ENCODE measurements at places on chromosomes 13 and 19.

- peak; percentile 2 for DNase-seq
Observed at GRCh38 chr19:16200038-16201010, 2.6 kb downstream of the AP1M1 start.

DNA sequence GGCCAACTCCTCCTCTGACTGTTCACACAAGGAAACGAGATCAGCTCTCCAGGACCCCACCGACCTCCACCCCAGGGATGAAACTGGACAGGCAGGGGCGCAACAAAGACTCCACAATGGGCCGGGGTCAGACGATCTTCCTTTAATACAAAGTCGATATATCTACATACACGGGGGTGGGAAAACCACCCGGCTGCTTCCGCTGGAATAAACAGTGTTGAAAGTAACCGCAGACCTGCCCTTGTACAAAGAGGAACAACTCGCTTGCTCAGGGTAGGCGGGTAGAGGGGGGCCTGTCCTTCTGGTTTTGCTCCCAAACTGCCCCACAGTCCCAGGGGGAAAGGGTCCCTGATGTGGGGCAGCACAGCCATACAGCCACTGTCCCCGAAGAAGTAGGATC is 135.2 kb downstream of the PTPRS start:
- DNase-seq, result no peak

DNA sequence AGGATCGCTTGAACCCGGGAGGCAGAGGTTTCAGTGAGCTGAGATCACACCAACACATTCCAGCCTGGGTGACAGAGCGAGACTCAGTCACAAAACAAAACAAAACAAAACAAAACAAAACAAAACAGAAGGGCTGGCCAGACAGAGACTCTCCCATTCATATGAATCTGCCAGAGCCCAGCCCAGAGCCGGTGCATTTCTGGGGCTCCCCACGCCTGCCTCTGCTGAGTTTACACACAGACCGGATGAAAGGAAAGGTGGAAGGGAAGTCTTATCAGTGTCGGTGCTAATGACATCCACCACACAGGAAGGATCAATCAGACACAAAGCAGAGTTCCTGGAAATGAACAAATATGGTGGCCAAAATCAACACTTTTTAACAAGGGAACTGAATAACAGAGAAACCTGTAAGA is 6.8 kb downstream of the TRAPPC6A start:
- no peak for DNase-seq

DNA sequence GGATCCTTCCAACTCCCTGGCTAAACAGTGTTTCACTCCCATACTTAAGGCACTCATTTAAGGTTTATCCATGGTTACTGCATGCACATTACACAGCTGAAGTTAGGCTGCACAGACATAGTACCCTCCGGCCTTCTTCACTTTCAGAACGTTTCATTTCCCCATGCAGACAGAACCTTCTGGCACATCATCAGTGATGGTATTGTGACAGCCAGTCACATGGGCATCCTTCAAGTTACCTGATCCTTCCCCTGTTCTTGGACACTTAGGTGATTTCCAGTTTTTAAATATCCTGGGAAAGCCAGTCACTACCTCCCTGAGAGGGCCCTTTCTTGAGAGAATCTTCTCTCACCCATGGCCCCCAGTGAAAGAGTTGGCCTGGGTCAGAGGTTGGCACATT is 9.1 kb downstream of the SMIM7 start:
- DNase-seq, result no peak

DNA sequence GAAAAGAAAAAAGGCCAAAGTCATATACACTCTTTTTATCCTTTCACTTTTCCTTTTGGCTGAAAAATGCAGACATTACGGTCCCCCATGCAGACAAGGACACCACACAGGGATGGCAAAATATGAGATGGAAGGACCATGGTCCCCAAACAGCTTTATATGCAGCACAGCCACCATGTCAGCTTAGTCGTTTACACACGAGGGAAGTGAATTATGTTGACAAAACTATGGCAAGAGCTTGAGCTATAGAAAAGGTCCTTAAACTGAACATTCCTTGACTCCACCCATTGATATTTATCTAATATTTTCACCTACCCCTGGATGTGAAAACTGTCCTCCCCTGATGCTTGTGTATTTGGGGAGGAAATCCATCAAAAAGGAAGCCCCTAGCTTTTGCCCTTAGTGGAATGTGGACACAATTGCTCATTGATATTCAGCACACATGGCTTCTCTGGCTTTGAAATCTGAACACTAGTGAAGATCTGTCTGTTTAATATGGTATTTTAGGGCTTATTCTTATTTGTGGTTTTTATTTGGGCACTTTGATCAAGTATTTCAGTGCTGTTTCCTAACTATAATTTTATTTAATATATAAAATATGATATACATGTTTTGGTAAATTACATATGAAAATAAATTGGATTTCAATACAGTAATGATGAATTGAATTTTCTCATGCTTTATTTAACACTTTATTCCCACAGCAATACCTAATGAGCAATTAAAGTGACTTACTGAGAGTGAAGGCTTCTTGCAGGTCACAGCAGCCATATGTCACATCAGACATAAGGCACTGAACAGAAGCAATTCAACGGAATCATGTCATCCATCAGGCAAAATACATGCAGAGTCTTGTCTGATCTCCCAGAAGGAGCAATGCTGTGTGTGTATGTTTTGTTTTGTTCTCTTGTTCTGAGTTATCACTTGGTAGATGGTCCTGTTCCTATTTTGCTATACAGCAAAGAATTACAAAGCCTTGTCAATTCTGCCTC is 6.8 kb upstream of the GTF2F2 start:
- DNase-seq, result no peak

- peak; percentile 87 for DNase-seq
Observed at GRCh38 chr19:17327654-17328516, 6.8 kb downstream of the ANO8 start.

- no peak for DNase-seq
Observed at GRCh38 chr19:10817291-10818038, 18.5 kb downstream of the TMED1 start.

GRCh38 chr19:55368701-55369563 is 1.3 kb downstream of the IL11 start:
- no peak for DNase-seq

DNA sequence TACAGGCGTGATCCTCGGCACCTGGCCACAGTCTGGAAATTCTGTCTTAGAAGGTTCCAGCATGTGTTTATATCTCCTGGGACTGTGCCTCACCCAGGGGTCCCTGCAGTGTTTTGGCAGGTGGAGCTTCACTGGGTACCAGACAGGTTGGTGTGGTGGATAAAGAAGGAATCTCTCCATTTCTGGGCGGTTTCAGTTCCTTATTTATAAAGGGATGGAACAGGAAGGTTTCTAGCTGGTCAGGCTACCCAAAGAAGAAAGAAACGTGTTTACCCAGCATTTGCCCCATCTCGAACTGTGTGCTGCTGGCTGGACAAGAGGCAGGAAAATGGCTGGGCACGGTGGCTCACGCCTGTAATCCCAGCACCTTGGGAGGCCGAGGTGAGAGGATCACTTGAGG is 9.8 kb downstream of the PNPLA6 start:
- DNase-seq, result no peak

DNA sequence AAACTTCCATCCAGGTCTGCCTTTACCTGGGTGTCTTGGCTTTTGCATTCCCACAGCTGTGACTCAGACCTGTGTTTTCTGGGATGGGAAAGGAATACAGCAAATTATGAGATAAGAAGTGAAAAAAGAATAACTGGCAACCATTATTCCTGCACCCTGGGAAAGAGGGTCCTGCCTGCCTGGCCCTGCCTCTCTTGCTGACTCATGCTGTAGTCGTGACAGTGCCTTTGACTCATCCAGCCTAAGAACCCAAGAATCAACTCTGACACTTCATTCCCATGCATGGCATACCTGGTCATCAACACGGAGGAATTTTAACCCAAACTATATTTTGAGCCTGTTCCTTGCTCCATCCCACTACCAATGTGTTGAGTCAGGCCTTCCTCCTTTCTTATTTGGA is 185.4 kb upstream of the SERP2 start:
- DNase-seq, result no peak

DNA sequence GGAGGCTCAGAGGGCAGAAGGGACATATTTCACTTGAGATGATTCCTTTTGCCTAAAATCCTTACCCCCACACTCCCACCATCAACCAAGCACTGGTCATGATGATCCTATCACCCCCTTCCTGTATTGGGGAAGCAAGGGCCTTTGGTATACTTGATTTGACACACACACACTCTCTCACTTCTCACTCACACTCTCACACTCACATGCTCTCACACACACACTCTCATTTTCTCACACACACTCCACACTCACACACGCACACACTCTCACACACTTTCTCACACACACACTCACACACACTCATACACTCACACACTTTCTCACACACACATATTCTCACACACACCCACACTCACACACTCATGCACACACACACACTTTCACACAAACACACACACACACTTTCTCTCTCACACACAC is 8.6 kb downstream of the RGCC start:
- DNase-seq, result no peak

DNA sequence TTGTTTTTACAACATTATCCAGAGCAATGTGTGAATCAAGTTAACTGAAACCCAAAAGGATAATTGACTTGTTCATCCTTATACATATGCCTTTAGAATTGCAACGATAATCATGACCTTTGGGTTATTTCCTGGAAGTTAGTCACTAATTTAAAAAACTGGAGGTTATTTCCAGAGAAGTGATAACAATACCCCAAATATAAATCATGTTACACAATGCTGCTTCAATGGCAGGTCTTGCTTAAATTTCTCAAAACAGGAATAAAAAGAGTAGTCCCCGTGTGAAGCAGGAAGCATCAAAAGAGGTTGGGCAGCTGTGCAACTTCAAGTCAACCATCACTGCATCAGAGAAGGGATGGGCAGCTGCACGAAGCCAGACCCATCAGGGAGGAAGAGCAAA is 134.4 kb downstream of the EFNB2 start:
- no peak for DNase-seq

DNA sequence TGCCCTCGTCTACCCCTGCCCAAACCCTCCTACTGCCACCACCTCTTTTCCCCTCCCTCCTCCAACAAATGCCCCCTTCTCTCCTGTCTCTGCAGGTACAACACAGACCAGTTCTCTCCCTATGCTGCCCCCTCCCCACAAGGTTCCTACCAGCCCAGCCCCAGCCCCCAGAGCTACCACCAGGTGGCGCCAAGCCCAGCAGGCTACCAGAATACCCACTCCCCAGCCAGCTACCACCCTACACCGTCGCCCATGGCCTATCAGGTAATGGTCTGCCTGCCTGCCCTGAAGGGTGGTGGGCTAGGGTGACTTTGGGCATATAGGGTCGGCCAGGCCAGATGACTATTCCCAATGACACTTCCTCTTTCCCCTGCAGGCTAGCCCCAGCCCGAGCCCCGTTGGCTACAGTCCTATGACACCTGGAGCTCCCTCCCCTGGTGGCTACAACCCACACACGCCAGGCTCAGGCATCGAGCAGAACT is 6.5 kb upstream of the TIMM50 start:
- peak; percentile 82 for DNase-seq

GRCh38 chr13:86020351-86021002 is 221.3 kb upstream of the SLITRK6 start:
- peak; percentile 19 for DNase-seq

DNA sequence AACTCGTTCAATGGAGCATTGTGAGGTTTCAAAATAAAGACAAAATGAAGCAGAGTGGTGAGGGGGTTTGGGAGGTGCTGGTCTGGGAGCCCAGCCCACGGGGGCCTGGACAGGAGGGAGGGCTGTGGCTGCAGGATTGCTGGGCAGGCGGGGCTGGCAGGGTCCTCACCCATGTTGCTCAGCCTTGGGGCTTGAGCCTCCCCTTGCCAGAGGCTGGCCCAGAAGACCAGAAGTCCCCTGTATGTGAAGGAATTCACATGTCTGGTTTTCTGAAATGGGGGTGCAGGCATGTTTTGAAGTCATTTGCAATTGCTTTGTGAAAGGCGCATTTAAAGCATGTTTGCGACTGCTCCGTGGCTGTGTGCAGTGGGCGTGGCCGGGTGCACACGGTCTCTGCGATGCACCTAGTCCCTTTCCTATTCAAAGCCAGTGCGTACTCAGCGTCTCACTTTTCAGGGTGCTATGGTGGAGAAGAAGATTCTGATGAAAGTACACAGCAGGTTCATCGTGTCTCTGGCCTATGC is 2.3 kb downstream of the GRK1 start:
- DNase-seq, result no peak

DNA sequence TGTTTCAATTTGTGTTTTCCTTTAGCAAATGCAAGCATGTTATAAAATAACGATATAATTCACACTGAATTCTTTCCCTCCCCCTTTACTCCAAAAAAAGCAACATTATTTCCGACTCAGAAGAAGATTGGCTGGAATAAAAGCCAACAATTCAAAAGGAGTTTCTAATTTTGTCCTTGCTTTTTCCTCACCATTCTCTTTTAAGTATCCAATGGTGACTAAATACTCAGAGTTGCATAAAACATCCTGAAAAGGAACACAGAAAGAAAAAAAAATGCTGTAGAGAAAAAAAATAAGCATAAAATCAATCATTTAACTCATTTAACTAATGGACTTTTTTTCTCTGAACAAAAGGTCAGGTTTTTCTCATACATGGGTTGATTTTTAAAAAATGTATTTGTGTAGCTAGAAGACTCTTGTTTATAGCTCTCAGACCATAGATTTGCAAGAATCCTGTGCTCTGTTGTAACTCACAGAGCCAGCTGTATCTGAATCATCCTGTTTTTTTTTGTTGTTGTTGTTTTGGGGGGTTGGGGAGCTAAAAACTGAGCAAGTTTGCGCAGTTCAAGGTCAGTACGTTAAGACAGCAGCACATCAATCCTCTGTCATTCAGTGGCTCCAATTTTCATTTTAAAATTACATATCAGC is 108.1 kb downstream of the PCDH17 start:
- no peak for DNase-seq

DNA sequence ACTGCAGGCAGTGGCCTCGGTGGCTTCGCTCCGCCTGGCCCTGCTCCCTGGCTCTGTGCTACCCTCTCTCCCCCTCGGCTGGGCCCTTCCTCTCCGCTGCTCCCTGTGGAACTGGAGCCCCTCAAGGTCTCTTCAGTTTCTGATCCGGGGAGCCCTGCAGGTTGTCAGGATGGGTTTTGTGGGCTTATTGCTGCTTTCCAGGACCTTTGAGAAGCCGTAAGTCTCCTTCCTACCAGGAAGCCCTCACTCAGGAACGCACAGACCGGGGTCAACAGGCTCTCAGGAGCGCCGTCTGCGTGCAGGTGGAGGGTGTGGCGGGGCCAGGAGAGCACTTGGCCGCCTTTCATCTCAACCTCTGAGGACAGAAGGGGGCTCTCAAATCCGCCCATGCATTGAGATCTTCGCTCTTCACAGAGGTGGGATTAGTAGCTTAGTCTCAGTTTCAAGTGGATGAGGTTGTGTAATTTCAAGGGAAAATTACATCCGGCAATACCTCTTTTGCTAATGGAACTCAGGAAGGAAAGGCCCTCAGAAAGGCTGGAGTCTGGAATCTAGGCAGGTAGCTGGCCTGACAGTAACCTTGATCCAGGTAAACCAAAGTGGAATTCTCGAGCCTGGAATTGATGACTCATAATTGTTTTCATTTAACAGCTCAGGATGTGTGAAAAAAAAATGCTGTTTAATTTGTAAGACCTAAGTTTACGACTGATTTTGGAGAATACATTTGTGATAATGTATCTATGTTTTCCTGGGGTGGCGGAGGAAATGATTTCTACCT is 102.0 kb downstream of the ATP11A start:
- DNase-seq, result no peak

GRCh38 chr13:112941349-112941748 is 27.7 kb upstream of the MCF2L start:
- DNase-seq, result no peak

Data from HEK293T (cell line).